ENCODE measurements at places on chromosomes 4 and X. TPM values are rescaled to one million over a fixed set of nuclear protein-coding genes. Genes with fewer than 3 reads are reported as not detected.

GAGE12C gene
- not detected for total RNA-seq

F8A3 gene
- total RNA-seq, result not detected

HS3ST1 gene
- total RNA-seq, result 1.7 TPM

MTCP1 gene
- total RNA-seq, result 9.5 TPM

USP17L26 gene
- total RNA-seq, result not detected

Measured in glutamatergic neuron (in vitro differentiated cells).